Effector CD4-positive, alpha-beta T cell (primary cell): ENCODE measurements at places on chromosomes 3 and 15.

DNA sequence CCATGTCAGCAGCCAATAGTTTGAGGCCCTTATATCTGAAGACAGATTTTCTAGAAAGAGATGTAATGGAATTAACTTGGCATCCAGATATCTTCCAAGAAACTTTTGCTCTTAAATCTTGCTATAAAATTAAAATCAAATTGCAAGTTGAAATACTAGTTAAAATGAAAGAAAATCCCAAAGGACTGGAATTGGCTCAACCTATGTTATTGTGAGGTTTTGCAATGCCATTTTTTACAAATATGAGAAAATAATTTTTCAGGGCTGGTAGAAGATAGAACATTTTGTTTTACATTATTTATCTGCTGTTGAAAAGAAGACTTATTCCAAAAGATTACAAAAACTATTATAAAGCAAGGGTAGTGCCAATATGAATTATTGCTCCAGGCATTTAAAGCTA is 92.2 kb upstream of the AGTR1 start:
- DNase-seq = no peak

DNA sequence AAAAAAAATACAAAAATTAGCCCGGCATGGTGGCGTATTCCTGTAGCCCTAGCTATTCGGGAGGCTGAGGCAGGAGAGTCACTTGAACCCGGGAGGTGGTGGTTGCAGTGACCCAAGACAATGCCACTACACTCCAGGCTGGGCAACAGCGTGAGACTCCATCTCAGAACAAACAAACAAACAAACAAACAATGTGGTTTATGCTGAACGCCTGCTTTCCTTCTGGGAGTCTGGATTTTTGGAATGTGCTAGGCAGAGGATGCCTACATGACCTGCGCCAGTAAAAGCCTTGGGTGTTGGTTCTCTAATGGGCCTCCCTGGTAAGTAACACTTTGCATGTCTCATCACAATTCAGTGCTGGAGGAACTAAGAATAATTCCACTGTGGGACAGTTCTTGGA is 43.5 kb downstream of the PCNP start:
- no peak for DNase-seq

GRCh38 chr15:68367226-68367625 is 64.7 kb downstream of the ITGA11 start:
- DNase-seq = no peak

DNA sequence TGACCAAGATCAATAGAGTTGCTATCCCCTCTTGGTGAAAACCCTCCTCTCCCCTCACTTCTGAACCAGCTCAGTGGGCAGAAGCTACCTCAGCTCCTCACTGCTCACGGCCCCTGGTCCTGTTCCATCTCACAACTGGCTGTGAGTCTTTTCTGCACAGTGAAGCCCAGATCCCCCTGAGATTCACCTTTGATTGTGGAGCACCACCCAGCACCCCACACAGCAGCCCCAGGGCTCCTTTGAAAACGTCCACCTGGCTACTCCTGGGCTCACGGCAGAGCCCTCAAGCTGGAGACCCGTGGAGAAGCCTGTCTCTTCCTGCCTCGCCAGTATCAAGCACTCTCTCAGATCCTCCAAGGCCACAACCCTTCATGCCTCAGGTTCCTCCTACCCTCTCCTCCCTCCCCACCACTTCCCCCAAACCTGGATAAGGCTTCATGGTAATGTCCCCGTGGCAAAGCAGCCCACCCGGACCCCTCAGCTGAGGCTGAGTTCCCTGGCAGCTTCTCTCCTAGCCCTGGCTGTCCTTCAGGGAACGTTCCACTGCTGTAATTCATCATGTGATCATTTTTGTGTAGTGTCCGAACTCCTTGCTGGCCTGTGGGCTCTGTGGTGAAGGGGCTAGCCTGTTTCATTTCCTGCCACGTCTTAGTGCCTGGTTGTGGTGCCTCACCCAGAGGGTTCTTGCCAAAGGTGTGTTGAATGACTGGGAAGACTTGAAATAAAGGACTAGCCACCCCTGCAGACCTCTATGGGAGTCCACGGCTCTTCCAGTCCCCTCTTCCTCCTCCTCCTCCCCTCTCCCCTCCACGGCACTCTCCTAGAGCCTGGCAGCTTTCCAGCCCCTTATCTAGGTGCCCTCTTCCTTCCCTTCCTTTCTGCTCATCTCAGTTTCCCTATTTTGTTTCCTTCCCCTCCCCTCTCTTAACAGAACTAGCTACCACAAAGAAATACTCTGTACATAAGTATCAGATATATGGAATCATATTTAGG is 44.5 kb downstream of the KY start:
- no peak for DNase-seq

DNA sequence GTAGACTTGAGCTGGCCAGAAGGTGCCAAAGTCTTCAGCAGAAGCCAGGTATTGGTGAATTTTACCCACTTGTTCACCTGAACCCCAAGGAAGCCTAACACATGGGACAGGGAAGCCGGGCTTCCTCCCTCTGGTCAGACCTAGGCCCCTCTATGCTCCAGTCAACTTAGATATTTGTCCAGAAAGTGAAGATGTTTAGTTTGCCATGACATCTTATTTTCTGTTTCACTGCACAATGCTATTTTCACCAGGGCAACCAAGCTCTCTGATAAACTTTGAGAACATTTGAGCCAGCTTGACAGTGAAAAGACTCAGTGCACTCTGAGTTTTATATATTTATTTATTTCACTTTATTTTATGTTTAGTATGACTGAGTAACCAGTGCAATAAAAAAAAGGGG is 71.0 kb downstream of the SOX14 start:
- DNase-seq = no peak

DNA sequence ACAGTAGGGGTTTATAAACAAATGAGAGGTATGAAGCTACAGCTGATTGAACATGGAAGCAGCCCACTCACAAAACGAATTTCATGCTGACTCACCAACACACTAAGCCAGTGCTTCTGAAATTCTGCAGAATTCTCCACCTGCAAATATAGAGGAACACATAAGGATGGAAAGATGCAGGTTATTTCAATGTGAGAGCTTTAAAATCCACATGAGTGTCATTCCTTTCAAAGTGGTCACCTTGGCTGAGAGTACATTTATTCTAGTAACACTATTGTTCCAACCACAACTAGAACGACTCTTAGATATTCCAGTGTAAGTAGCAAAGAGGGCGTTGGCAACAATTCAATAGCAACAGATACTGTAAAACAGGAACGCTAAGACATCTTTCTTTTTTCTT is 189.9 kb upstream of the TSC22D2 start:
- DNase-seq = no peak
